Activated naive CD8-positive, alpha-beta T cell treated with anti-CD3 and anti-CD28 coated beads, Interleukin-2, amount 10 ng/mL, durations not matched to agents 7 days and 5 days (primary cell): ENCODE measurements at places on chromosomes 16 and 17. TPM values are rescaled to one million over a fixed set of nuclear protein-coding genes. Genes with fewer than 3 reads are reported as not detected.

- DNase-seq: peak; percentile 69
Measured at GRCh38 chr16:17369421-17370222, 101.1 kb downstream of the XYLT1 start.

DNA sequence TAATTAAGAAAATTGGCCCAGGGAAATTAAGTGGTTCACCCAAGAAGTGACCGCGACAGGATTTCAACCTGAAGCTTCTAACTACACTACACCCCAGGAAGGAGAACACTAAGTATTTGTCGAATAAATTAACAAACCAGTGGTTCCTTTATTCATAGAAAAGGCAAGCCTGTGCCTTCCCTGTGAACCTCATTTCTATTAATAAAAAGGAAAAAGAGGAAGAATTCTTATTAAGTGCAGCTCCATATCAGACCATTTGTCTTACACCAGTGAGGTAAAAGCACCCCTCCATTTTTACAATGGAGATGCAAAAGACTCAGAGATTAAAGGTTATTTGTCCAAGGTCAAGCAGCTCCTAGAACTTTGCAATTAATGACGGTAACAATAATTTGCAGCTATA, 1.7 kb downstream of the COPS3 start:
- DNase-seq: no peak

DNA sequence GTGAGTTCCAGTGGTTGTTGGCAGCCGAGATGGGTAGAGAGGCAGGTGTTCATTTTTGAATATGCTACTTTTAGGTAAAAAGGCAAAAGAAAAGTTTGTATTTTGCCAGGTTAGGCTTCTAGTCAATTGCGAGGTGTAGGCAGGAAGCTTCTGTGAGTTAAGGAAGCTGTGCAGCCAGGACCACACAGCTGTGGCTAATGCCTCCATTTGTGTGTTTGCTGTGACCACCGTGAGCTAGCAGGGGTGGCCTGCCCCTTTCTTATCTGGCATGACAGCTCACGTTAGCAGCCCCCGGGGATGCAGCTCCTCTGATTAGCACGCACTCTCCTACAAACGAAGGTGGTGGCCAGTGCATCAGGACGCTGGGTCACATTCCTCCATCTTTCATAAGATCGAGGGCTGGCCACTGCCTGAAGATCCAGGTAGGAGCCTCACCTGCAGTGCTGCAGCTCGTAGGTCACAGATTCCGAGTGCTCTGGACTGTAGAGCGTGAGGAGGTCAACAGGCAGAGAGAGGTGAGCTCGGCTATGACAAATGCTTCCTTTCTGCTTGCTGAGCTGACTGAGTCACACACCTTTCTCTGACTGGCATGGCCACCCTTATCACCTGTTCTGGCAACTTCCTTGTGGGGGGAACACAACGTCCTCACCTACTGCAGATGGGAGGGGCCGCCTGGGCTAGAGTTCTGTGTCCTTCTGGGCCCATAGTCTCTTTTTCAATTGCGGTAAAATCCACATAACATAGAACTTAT, 244.4 kb downstream of the HS3ST3B1 start:
- DNase-seq: no peak

DNA sequence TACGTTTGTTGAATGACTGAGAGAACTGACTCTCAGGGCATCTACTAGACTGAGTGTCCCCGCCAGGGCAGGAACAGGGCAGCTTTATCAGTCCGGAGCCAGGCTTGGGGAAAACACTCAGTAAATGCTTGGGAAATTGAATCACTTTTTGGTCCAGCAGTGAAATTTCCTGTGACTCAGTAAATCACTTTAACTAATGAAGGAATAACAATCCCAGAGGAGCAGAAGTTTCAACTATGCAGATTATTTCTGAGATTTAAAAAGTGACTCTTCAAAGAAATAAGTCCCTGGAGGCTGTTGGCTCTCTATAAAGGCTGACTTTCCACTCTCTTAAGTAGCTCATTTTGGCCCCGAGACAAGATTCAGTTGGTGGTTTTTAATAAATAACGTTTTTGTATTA, 101.8 kb downstream of the FOXL1 start:
- DNase-seq: no peak

- no peak for DNase-seq
Measured at GRCh38 chr17:41176744-41177387, 1.2 kb downstream of the KRTAP4-2 start.

DNA sequence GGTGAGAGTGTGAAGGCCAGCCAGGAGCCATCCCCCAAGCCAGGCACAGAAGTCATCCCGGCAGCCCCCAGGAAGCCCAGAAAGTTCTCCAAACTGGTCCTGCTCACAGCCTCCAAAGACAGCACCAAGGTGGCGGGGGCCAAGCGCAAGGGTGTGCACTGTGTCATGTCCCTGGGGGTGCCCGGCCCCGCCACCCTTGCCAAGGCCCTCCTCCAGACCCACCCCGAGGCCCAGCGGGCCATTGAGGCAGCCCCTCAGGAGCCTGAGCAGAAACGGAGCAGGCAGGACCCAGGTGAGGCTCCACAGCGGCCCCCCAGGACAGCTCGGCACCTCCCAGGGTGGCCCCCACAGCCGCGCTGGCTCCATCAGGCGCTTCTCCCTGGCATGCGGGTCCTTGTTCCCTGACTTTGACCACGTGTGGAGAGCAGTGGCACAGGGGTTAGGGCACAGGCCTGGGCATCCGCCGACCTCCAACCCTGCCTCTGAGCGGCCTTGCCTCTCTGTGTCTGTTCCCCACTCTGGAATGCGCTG, 13.5 kb downstream of the FLYWCH2 start:
- DNase-seq: no peak

GRCh38 chr17:9488556-9488955, 87.1 kb downstream of the STX8 start:
- no peak for DNase-seq

DNA sequence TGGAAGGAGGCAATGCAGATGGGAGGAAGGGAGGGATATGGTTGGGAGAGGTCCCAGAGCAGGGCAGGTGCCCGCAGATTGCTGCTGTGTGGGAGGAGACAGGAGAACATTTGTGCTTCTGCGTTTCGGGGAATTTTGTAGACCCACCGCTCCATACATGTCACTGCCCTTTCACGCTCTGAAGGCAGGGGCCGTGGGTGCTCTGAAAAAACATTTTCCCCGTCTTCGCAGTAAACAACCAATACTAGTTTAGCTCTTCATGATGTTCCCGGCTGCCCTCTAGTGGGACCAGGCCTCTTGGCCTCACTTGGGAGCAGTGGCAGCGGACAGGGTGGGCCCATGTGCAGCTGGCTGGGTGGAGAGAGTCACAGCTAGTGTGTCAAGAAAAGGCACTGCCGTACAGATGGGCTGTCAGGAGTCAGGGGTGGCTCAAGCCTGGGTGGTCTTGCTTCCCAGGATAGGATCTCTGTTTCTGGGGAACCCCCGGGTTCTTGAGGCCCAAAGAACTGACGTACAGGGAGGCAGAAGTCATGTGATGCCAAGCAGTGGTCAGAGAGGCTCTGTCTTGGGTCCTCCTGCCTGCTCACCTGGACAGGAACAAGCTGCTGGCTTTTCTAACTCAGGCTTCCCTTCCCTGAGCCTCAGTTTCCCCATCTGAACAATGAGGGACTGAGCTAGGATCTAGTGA, 46.5 kb upstream of the CPNE2 start:
- DNase-seq: no peak

DNA sequence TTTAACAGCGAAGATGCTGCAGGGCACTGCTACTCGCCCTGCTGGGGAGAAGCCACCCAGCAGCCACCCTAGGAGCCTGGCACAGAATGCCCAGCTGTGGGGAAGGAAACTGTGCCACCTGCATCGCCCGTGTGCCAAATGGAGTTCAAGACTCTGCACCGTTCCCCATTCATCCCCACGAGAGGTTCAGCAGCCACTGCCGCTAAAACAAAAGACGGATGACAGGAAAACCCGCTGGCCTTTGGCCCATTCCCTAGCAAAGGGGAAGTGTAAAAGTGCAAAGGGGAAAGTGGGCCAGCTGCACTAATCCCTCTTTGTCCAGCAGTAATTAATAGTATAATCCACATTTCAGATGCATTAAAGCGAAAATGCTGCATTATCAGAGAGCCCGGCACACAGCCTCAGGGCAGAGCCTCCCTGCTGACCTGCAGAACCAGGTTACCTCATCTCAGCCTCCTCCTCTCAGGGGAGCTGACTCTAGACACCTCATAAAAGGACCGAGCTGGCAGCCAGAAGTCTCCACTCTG, 37.7 kb downstream of the ZFHX3 start:
- no peak for DNase-seq

The CCL16 gene
- total RNA-seq: not detected

- DNase-seq: no peak
Measured at GRCh38 chr16:88923450-88923849, 53.6 kb downstream of the CBFA2T3 start.

GRCh38 chr17:19305256-19305655, 57.3 kb downstream of the B9D1 start:
- DNase-seq: no peak

The EFNB3 gene
- not detected for total RNA-seq

The INCA1 gene
- total RNA-seq: 0.42 TPM

DNA sequence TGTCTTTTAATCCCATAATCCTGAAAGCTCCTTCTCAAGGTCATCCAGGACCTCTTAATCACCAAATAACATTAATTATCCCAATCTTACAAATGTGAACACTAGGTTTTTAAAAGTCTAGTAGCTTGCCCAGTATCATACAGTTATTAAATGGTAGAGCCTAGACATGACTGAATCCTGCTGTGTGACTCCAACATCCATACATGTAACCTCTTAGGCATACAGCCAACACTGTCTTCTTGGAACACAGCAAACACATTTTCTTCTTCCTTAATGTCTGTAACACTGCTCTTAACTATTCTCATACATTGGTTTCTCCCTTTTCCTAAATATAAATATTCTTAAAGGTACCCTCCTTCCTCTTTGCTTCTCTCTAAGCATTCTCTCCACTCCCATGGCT, 13.7 kb downstream of the BRIP1 start:
- DNase-seq: no peak

The NOG gene
- total RNA-seq: 2.8 TPM

DNA sequence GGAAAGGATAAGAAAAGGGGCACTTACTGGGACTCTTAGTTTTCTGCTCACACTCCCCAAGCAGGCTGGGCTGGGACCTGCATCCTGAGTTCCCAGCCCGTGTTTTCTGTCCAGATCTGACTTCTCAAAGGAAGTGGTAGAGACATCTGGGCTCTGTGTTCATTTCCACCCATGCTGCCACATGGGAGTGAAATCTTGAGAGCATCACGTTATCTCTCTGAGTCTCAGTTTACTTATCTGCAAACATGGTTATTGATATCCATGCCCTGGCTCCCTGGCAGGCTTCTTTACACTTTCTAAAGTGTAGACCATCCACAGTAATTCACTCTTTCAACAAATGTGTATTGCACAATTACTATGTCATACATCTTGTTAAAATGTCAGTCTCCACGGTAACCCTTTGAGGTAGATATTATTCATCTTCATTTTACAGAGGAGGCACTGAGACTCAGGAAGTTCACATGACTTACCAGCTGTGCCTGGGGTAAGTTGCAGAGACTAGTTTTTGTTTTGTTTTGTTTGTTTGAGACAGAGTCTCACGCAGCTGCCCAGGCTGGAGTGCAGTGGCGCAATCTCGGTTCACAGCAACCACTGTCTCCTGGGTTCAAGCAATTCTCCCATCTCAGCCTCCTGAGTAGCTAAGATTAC, 3.4 kb downstream of the ZNF688 start:
- DNase-seq: no peak
